ENCODE measurements at places on chromosomes 2 and 18.

GRCh38 chr2:202007983-202008354 is 25.7 kb upstream of the FZD7 start:
- no peak for DNase-seq

GRCh38 chr2:174632841-174633622 is 35.4 kb upstream of the WIPF1 start:
- no peak for DNase-seq

DNA sequence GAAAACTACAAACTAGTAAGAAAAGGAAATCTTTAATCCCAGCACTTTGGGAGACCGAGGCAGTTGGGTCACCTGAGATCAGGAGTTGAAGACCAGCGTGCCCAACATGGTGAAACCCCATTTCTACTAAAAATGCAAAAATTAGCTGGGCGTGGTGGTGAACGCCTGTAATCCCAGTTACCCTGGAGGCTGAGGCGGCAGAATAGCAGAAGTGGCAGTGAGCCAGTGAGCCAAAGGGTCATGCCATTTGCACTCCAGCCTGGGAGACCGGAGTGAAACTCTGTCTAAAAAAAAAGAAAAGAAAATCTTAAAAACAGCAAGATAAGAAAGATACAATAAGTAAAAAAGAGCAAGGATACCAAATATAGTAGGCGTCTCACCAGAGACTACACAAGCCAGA is 502.9 kb upstream of the ID2 start:
- DNase-seq, result no peak

- DNase-seq, result no peak
These were observed 9.8 kb upstream of the SAP130 start for GRCh38 chr2:128037649-128038048.

DNA sequence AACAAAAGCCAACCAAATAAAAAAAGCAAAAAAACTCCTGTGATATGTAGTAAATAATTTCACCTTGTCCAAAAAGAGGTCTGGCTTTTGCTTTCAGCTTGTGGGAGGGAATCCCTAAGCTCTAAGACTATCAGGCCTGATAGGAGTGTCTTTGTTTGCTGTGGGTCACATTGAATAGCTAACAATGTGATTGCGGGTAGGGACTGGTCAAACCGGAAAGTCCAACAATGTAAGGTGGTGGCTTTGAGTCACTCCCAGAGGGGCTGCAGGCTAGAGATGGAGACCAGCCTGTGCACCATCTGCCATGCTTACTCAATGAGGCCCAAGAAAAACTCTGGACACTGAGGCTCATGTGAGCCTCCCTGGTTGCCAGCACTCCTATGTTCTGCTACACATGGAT is 192.9 kb downstream of the TFCP2L1 start:
- DNase-seq, result no peak

- no peak for DNase-seq
These were observed 231.7 kb downstream of the VAPA start for GRCh38 chr18:10145546-10145945.

DNA sequence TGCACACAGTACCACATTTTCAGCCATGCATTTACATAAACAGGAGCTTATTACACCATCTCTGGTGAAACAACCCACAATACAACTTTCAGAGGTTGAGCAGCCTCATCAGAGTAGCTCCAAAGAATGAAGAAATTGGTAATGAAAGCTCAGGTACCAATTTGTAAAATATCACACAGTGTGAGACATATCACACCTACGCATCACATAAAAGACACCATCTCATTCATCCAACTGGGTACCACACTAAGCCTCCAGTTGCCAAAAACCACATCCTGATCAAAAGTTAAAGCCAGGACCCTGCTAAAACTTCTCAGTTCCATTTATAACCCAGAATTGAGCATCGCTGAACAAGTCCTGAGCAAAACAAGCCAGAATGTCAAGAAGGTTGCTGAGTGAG is 4.6 kb downstream of the TMEM163 start:
- no peak for DNase-seq

- no peak for DNase-seq
These were observed 60.5 kb upstream of the TEX51 start for GRCh38 chr2:126837966-126838715.

- no peak for DNase-seq
These were observed 184.5 kb upstream of the MSH6 start for GRCh38 chr2:47598476-47598875.

DNA sequence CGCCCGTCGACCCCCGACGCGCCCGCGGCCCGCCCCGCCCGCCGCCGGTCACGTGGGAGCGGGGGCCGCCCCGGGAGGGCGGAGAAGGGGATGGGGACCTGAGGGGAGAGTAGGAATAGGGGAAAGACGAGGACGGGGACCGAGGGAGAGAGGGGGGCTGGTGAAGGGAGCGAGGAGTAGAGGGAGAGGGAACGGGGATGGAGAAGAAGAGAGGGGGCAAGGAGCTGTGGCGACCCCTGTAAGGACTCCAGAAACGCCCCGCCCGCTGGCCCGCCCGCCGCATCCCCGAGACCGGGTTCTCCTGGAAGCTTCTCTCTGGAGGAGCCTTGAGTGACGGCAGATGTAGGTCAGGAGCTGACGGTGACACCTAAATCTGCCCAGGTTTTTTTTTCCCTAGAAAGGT is 615 bp downstream of the ADNP2 start:
- DNase-seq, result peak; percentile 41

DNA sequence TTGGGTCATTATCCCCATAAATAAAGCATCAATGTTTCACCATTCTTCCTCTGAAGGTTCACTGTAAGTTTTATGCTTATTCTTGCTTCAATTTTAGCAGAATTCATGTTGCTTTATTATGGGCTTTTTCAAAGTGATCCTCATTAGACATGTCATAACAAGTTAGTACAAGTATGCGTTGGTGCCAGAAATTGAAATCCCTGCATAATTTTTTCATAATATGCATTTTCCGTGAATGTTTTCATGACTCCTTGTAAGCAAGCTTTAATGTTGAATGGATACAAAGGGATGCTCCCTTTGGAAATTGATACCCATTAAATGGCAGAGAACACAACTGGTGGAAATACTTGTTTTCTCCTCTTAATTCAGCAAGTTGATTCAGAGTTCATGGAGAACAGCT is 179.7 kb downstream of the ST6GAL2 start:
- no peak for DNase-seq

DNA sequence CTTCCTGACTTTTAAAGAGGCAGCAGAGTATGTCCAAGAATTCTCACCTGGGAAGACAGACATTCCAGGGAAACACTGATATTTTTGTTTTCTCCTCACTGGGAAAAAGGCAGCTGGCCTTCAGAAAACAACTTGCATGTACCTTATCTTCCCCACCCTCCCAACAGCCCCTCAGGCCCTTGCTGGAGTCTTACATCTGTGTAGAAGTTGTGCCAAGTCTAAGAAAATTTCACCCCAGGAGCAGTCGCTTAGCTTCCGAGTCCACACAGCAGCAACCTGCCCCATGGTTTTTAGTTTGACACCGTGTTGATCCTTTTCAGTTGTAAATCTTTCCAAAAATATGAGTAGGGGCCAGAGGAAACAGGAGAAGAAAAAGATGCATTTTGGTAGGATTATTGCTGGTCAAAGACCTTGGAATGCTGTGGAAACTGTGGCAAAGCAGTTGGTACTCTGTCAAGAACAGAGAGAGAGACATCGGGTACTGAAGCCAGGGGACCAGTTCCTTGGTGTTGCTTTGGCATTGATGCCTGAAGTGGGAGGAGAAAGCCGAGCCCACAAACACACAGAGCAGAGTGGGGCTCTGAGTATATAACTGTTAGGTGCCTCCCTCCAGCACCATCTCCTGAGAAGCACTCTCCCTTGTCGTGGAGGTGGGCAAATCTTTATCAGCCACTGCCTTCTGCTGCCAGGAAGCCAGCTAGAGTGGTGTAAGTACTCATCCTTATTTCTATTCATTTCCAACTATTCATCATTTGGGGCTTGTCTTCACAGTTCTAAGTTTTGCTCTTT is at the start of gene SLC14A1:
Gene SLC14A1, plus strand, starts transcription at position 615 of the 789 bp plus-strand sequence. CDS start 6,140 bp downstream, outside the sequence.
- DNase-seq, result no peak

DNA sequence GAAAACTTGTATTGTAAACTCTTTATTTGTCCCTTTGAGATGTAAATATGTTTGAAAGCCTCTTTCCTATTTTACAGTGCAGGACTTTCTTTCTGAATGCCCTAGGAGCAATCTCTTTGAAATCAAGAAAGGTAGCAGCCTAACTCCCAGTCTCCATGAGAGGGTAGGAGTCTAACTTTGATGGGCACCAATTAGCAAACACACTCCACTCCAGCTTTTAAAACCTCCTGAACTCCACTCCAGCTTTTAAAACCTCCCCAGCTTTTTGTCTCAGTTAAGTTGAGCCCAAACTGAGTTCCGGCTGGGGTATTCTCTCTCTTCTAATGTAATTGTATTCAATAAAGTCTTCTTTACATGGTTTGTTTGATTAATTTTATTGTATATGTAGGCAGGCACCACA is 493.7 kb upstream of the CDH7 start:
- DNase-seq, result no peak

DNA sequence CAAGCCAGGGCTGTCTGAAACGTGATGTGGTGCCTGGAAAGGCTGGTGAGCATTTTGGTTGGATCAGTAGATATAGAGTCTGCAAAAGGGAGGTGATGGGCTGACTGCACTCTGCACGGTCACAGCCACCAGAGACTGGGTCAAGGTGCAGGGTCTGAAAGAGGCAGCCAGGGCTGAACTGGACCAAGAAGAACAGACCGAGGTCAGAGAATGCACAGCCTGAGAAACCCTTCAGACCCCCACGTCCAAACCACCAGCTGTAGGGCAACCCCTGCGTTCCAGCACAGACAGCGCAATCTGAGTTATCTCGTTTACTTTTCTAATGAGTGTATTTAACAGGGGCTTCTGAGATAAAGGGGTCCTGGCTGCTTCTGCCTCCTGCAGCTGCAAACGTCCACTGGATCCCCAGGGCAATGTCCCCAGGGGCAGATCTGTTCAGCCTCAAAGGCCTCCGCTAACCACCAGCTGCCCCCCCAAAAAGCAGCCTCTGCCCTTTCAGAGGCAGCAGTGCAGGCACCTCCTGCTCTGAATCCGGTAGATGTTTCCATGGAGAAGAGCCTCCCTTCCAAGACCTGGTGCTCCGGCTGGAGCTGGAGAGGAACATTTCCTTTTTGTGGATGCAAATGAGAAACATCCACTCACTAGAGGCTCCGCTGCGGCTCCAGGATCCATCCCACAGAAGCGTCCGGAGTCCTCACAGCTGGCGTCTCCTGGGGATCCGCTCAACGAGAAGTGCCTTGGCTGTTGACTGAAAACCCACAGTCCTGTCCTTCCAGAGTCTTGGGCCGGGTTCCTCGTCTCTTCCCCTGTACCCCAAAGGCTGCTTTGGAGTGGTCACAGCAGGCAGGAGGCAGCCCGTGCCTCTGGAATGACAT is 970 bp upstream of the KCNG2 start:
- no peak for DNase-seq

- no peak for DNase-seq
These were observed 63.8 kb upstream of the RPL31 start for GRCh38 chr2:100938031-100939026.

DNA sequence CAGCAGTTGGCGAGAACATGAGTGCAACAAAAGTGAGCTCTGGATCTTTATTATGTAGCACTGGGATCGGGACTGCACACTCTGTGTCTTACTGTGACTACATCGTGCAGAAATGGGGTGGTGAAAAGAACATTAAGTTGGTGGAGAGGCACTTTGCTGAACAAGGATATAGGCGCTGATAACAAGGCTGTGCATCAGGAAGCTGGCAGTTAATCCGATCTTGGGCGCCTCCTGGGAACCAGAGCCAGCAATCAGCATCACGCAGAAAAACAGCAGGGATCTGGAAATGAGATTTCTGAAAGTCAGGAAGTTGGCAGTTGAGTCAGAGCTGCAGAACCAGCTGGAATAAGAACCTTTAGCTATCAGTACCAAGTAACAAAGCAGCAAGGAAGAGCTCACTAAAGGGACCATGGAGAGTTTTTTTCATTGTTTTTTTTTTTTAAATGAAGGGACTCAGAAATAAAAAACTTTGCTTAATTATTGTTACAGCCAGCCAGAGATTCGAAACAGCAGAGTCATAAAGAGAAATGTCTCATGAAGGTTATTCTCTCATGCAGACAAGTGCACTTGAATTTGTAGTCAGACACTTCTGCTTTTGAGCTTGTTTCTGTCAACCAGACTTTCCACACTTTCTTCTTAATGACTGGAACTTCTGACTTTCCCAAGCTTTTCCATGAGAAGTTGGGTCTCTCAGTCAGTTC is 22.8 kb upstream of the MYO3B start:
- no peak for DNase-seq

GRCh38 chr2:73301636-73302035 is 8.3 kb upstream of the EGR4 start:
- DNase-seq, result no peak

GRCh38 chr18:66048406-66048805 is 297.6 kb downstream of the CDH7 start:
- no peak for DNase-seq

DNA sequence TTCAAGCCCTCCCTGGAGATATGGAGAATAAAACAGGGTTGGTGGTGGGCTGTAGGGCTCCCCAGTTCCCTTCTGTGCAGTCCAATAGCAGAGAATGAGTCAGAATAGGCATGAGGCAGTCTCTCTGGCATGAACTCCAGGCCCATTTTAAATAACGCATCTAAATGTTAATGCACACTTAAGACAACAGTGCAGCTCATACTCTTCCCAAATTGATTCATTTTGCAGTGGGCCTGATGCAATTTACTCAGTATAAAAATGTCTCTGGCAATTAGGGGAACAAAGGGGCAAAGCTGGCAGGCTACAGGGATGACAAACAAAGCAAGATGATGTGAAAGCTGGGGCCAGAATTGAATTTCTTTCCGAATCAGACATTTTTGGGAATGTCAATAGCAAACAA is 402.8 kb downstream of the CLIP4 start:
- no peak for DNase-seq

GRCh38 chr2:173119069-173119807 is 43.6 kb downstream of the MAP3K20 start:
- DNase-seq, result no peak

DNA sequence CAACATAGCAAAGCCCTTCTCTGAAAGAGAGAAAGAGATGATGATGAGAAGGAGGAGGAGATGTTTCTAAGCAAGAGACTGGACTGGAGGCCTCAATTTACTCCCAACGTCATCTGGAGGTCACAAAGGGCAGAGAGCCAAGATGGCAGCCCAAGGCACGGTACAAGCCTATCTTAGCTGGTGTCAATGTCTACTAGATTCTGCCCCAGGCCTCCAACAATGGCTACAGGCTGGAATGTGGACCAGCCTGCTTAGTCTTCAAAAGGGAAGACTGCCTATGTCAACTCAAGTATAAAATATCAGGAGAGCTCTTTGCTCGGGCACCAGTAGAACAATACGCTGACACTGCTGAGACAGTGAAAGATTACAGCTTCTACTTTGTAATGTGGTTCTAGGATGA is 6.7 kb upstream of the SLC4A5 start:
- no peak for DNase-seq

GRCh38 chr2:521853-522530 is 155.2 kb downstream of the TMEM18 start:
- no peak for DNase-seq

- DNase-seq, result no peak
These were observed 41.6 kb downstream of the DDX1 start for GRCh38 chr2:15633043-15633970.

DNA sequence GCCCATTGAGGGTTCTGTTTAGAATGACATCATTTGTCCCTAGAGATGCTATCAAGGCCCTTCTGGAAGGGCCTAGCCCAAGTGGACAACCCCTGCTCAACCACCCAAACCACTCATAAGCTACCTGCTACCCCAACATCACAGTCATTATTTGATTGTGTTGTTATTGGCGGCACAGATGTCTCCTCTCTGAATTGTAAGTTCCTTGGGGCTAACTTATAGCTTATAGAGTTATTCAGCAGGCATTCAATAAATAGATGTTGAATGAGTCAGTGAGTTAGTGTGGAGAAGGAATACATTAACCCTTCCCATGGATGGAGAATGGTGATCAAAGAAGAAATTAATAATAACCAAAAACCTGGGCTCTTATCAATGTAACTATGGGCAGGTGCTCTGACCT is 80.0 kb downstream of the ACAA2 start:
- DNase-seq, result no peak

All from naive thymus-derived CD8-positive, alpha-beta T cell (primary cell).